ENCODE measurements at places on chromosomes 6 and 20. TPM values are rescaled to one million over a fixed set of nuclear protein-coding genes. Genes with fewer than 3 reads are reported as not detected.

Gene HSP90AB1
- polyA plus RNA-seq, result 1,241 TPM

Gene ADGRF1
- 52.7 TPM for polyA plus RNA-seq

Gene CEP162
- polyA plus RNA-seq, result 29.2 TPM

Gene SLC35F1
- polyA plus RNA-seq, result 3.9 TPM

Gene RBBP8NL
- polyA plus RNA-seq, result 1.3 TPM

Gene UNC93A
- 8.3 TPM for polyA plus RNA-seq

GRCh38 chr6:69988458-69989126, 122.2 kb downstream of the COL19A1 start:
- DNase-seq, result no peak

DNA sequence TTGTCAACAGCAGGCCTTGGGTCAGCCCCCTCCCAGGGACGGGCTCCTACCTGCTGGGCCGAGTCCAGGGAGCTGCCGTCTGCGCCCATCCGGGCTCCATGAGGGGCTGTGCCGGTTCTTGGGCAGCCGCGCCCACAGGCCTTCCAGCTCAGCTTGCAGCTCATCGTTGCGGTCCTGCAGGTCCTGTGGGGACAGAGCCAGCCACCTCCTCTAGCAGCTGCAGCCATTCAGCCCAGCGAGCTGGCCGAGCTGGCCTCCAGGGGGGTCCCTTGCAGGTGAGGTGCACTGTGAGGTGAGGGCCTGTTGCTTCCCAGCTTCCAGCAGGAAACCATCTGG, 74.4 kb downstream of the GINS1 start:
- DNase-seq, result no peak

DNA sequence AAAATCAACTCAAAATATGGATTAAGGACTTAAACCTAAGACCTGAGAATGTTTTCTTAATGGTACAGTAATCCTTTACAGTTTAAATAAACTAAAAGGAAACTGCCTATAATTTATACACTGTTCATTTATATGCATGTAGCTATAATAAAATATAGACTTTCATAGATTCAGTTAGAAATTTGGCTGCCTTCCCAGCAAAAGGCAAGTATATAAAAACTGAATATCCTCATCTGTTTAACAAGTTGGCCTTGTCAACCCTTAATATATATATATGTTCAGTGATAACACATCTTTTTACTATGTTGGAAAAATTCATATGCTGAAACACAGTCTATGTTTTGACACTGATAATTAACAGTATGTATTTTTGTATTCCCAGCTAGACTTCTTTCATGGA, 123.1 kb downstream of the GRIK2 start:
- peak; percentile 3 for DNase-seq

DNA sequence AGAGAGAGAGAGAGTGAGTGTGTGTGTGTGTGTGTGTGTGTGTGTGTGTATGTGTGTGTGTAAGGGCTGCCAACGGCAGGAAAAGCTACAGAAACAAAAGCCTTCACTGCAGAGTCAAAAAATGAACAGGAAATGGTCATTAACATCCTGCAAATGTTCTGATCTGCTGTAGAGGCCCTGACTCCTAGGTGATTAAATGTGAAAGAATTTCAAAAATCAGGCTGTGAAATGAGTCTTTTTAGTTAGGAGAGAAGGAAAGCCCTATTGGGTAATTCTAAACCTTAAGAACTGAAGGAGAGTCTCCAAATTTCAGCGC, 166.5 kb upstream of the MYLIP start:
- DNase-seq, result no peak

- DNase-seq, result no peak
Observed at GRCh38 chr20:41393705-41394066, 27.1 kb upstream of the EMILIN3 start.

DNA sequence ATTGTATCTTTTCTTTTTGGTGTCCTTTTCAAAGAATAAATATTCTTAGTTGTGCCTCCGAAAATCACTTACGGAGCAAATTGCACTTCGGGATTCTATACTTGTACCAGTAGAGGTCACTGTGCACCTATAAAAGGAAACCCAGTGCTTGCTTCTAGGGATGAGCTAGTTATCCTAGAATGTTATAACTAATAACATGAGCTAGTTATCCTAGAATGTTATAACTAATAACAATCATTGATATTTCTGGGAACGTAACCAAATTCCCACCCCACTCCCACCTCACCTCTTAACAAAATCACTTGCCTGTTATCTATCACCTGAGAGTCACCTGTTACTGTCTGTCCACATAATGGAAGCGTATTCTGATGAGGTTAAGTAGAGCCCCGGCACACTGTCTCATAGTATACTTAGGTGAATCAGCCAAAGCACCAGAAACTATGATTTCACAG, 126.9 kb upstream of the TIAM2 start:
- DNase-seq, result no peak

DNA sequence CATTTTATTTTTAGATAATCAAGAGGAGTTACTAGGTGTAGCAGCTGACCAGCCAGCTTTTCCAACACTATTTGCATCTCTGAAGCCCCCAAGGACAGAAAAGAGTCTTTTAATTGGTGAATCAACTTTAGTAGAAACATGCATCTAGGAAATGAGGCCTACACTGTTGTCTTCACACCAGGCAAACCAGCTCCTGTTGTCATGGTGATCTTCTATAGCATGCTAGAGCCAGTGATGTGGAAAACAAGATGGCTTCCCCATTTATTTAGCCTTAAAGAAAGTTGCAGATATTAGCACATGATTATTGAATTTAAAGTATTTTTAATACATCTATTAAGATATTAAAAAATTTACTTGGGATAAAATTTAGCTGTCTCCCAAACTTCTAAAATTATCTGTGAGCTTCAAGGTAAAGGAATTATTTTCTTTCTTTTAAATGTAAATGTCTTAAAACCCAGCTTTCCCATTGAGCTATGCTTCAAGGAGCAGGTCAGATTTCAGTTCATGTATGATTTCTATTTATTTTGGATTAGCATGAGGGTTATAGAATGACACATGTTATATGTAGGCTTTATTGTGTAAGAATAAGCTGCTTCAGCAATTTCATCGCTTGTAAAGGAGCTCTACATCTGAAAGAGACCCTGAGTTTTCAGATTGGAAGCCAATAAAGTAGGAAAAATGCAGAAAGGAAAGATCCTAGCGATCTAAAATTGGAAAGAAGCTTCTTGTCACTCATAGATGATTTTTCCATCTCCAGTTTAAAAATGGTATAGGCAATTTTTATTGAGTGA, 564.9 kb upstream of the CITED2 start:
- no peak for DNase-seq

DNA sequence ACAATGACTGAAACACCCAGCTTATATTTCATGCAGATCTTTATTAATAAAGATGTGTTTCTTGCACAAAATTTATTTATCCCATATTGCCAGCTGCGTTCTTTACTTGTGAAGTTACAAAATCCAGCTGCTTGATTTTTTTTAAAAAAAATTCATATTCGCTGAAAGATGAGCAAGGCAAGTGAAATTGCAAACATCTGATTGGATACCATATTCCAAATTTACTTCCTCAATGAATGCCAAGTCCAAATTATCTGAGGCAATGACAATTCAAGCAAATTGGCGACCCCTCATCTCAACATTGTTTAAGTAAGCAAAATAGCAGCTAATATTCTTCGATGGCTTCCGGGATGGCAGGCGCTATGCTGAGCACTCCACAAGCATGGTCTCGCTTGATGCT, 37.7 kb downstream of the ZFP64 start:
- DNase-seq, result no peak

- no peak for DNase-seq
Observed at GRCh38 chr6:10569392-10570127, 48.4 kb downstream of the GCNT2 start.

- no peak for DNase-seq
Observed at GRCh38 chr6:4848382-4849068, 72.3 kb downstream of the CDYL start.

GRCh38 chr20:47544240-47544639, 42.6 kb downstream of the NCOA3 start:
- no peak for DNase-seq

DNA sequence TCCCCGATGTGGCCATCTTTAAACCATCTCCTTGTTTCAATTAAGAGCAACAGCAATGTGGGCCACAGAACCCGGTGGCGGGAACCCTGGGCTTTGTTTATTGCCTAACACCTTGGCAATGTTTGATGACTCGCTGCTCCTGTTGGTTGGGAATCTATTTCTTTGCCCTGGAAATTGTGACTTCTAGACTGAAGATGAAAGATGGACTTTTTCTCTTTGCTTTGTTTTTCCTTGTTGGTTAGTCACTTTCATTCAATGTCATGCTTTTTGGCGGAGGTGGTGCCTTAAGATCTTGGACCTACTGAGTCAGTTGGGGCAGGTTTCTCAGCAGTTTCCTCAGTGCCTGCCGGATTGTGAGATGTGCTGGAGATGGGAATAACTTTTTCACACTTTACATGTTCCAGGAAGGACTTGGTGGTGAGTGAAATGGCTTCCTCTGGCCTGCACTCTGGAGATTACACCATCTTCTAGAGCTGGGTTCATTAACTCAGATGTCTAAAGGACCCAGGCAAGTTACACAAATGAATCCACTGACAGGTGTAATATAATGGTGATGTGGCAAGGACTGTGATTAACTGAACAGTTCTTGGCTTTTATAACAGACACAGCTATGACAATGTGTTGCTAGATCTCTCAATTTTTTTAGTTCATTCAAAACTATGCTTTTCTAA, 56.3 kb downstream of the TSHZ2 start:
- no peak for DNase-seq

- DNase-seq, result no peak
Observed at GRCh38 chr6:169246445-169246844, 7.2 kb downstream of the THBS2 start.

GRCh38 chr6:21061892-21062291, 527.6 kb downstream of the CDKAL1 start:
- DNase-seq, result no peak

GRCh38 chr20:49700411-49701185, 13.1 kb downstream of the B4GALT5 start:
- DNase-seq, result no peak

DNA sequence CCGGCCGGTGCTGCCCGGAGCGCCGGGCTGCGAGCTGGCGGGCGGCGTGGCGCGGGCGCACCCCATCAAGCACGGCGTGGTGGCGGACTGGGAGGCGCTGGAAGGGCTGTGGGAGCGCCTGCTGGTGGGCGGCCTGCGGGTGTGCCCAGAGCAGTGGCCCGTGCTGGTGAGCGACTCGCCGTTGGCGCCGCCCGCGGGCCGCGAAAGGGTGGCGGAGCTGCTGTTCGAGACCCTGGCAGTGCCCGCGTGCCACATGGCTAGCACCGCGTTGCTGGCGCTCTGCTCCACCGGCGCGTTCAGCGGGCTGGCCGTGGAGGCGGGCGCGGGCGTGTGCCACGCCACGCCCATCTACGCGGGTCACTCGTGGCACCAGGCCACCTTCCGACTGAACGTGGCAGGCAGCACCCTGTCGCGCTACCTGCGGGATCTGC, 517 bp downstream of the ACTL10 start:
- DNase-seq, result no peak

DNA sequence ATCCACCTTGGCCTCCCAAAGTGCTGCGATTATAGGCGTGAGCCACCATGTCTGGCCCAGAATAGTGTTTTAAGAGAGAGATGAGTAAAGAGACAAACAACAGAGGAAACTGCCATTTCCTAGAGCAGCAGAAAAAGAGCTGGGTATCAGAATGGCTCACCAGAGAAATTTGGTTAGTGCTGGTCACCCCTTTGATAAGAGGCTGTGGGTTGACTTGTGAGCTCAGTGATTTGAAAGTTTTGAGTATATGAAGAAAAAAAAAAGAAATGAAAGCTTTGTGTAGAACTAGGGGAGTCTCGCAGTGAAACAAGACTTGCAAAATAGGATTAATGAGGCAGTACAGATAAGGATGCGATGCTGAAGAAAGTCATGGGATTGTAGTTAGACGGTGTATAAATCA, 29.6 kb downstream of the MGME1 start:
- no peak for DNase-seq

DNA sequence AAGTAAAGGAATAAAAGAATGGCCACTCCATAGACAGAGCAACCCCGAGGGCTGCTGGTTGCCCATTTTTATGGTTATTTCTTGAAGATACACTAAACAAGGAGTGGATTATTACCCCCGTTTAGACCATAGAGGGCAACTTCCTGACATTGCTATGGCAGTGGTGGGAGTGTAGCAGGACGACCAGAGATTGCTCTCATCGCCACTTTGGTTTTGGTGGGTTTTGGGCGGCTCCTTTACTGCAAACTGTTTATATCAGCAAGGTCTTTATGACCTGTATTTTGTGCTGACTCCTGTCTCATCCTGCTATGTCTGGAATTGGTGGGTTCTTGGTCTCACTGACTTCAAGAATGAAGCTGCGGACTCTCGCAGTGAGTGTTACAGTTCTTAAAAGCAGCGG, 78.7 kb downstream of the C6orf52 start:
- DNase-seq, result no peak

GRCh38 chr6:158660333-158660754, 10.5 kb downstream of the SYTL3 start:
- no peak for DNase-seq

GRCh38 chr6:32602383-32602782, 12.7 kb upstream of the HLA-DRB1 start:
- DNase-seq, result no peak
